NCI-H226 (cell line): ENCODE measurements at places on chromosomes 7 and 10.

- no peak for DNase-seq
Observed at GRCh38 chr7:104814671-104815400, 199.2 kb upstream of the KMT2E start.

DNA sequence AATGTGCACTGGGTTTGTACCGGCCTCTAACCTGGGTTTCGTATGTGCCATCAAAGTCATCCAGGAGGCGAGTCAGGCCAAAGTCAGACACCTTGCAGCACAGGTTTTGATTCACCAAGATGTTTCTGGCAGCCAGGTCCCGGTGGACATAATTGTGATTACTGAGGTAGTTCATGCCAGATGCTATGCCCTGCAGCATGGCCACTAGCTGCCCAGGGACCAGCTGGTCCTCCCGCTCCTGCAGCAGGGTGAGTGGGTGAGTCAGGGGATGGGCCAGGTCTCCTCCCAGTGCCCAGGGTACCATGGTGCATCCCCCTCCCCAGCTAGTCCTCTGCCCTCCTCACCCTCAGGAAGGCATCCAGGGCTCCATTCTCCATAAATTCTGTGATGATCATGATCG, 13.6 kb downstream of the ZYX start:
- no peak for DNase-seq

- DNase-seq, result peak; percentile 47
Observed at GRCh38 chr7:91894781-91895480, 14.4 kb upstream of the MTERF1 start.

DNA sequence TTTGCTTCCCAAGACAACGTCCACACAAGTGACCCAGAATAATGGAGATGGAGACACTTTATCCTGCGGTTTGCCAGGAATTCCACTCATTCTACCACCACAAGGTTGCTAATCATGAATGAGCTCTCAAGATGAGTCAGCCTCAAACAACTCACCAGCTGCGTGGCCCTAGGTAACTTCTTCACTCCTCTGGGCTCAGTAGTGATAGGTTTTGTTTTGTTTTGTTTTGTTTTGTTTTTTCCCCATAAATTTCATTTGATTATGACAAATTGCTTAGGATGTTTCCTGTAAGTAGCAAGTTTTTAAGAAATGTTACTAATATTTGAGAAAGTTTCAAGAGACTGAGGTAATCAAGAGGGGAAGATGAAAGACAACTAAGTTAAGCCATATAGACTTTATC, 286.8 kb downstream of the PARD3 start:
- peak; percentile 96 for DNase-seq

- DNase-seq, result peak; percentile 36
Observed at GRCh38 chr10:102347236-102347828, 48.2 kb upstream of the NFKB2 start.
